Stimulated activated CD4-positive, alpha-beta T cell treated with anti-CD3 and anti-CD28 coated beads, TNF-alpha, amount 100 ng/mL, for 24 hours (primary cell): ENCODE measurements at places on chromosomes 2 and 18.
A peak's percentile ranks its signal among the peaks of the same experiment; 100 is the strongest.

DNA sequence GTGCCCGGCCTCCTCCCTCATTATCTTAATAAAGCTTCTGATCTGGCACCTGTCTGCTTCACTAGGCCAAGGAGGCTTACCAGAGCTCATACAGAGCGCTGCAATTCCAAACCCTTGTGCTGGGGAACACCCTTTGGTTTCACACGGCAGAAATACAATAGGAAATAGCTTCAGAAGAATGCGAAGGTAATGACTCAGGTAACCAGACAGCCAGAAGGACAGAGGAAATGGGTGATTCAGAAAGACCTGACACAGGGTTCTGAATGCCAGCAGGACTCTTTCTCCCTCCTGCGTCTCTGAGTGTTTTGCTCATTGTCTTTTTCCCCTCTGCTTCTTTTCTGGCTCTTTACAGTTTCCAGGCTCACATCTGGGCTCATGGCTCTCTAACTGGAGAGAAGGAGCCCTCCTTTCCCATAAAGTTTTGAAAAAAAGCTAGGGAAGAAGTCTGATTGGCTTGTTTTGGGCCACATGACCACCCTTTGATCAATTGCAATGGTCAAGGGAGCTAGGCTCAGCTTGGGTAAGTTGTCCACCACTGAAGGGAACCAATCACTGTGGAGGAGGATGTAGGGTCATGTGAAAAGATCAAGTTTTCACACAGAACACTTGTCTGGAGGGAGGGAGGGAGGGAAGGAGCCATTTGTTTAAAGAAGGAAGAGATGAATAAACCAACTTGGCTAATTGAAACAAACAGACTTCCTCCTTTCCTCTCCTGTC lies 90.5 kb upstream of the UPP2 start:
- DNase-seq, result no peak

DNA sequence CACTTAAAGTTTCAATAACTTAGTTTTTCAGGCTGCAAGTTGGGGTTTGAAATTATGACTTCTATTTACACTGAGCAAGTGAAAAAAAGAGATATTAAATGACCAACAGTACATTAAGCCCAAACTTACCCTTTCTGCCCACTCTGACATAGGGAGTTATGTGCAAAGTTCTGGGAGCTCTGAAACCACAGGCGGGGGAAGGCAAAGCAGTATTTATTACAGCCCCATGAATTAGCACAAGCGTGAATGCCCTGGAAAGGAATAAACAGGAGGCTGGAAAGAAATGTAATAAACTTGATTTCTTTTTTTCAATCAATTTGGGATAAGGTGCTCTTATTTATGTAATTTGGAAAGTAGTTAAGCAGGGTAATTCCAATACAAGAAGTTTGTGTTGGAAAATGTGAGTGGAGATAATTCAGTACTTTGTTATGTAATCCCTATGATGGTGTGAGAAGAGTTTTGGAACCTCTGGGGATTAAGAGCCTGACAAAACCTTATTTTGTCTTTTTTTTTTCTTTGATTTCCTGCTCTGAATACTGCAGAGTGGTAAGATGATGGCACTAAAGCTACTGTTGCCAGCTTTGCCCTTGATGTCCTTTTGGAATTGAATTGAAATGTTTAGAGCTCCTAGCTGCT lies 351.5 kb downstream of the ARHGAP15 start:
- no peak for DNase-seq

DNA sequence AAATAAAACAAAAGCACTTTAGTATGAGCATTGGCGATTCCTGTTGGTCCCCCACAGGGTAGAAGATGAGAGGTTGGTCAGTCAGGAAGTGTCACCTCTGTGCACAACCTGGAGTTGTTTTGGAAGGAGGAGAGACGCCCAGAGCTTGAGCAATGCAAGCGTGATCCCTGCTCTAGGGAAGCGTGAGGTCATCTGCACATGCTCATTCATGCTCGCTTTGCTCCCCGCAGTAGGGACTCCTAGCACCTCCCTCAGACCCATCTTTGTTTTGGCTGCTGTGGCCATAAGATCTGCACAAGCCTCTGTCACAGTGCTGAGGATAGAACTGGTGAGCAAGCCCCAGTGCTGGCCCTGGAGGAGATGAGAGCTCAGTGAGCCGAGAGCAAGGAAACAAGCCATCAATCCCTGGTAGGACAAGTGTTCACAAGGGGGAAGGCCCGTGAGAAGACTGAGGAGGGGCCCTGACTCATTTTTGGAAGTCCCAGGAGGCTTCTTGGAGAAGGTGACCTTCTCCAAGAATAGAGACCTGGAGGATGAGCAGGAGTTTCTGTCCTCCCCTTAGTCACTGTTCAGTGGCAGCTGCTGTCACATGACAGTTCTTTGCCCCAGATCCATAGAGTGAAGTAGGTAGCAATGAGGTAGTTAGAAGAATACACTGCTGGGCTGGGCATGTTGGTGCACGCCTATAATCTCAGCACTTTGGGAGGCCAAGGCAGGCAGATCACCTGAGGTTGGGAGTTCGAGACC lies 13.3 kb upstream of the ATP8B1 start:
- no peak for DNase-seq

GRCh38 chr18:13973061-13973575 lies 57.8 kb upstream of the MC2R start:
- DNase-seq, result no peak

DNA sequence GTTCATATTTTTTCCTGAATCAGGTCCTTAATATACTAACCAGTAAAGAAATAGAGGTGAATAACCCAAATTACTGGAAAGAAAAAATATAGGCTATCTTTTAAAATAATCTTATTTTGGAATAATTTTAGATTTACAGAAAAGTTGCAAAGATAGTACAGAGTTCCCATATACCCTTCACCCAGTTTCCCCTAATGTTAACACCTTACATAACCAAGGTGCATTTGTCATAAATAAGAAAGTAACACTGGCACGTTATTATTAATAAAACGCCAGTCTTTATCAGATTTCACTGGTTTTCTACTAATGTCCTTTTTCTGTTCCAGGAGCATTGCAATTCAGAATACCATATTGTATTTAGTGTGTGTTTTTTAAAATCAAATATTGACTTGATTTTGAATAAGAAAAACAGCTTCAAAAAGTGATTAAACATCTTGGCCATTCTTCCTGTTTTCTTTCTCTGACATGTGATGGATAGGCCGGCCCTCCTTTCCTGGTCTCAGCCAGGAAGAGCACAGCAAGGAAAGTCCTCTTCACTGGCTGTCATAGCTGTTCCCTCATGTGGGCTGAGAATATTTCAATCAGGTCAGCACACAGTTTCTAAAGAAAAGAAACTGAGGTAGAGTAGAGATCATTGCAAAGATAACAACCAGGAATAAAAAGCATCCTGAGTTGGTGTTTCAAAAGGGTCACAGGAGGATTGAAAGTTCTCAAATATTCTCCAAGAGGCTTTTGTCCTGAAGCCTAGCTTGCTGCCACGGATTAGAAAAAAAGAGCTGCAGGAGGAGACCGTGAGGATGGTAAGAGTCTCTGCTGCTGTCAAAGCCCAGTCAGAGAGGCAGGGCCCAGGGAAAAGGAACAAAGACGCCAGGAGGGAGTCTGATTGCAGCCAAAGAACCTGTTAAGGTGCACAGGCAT lies 79.3 kb upstream of the ARL5A start:
- DNase-seq, result no peak

DNA sequence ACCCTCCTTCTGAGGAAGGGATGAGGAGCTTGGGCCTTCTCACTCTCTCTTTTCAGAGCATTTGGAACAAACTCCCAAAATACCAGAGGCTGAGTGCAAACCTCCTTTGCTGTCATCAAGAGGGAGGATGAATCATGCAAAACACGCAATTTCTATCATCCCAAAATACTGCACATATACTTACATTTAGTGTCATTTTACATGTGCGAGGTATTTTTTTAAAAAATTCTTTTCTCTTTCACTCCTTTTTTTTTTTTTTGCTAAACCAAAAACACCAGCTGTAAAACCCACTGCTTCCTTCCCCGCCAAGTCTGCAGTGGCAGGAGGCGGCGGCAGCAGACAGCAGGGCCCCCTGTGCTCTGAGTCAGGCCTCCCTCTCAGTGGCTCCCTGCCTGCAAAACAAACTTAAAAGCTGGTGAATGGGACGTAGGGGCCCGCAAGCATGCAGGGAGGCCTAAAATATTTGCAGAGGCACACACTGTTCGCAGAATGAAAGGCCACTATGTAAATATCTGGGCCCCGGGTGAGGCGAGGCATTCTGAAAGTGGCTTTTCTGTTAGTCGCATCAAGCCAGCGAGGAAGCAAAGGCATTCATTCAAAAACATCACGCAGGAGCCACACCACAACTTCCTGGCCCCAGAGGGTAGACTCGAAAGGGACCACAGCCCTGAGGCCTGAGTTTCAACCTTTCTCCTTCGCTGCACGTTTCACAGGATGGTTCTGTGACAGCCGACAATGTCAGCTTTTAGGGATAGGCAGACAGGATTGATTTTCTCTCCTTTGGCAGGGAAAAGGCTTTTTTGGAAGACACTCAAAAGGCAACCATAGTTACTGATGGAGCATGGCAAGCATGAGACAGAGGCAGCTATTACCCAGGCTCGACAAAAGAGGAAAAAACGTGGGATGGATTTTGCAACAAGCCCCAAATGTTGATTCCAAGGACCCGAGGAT lies 73.4 kb downstream of the ACTR2 start:
- peak; percentile 61 for DNase-seq

DNA sequence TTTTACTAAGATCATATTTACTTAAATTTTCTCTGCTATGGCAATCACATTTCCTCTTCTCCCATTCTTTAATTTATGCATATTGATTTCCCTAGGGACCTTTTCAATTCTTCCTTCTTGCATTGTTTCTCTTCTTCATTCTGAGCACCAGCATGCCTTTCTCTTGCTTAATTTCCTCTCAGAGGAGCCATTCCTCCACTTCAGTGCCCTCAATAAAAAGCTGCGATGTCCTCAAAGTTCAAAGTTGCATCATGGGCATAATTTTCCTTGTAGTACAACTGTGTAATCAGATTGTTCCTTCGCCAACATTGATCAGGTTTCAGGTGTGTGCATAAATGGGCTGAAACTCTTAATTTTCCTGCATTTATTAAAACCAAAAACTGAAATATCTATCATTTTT lies 21.8 kb upstream of the CD226 start:
- DNase-seq, result no peak

- no peak for DNase-seq
Measured at GRCh38 chr2:149486664-149487063, 100.9 kb downstream of the MMADHC start.

DNA sequence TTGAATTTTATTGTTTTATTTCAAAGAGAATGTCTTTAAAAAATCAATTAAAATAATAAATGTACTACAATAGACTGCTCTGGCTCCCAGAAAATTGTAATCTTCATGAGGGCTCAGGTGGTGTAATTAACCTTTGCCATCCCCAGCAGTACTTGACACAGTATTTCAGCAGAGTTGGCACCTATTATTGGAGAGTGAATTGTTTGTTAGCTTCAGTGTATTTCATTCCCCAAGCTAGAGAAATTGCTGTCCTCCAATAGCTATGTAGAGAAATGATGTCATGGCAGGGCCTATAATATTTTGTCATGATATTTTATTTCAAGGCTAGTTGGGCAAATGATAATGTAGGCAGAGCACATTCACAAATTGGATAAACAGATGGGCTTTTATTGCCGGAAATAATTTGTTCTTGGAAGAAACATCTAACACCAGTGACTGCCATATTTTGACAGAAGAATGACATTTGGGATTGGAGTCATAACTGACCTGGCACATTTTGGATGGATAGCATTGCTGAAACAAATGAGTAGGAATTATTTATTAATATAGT lies 712.0 kb upstream of the NXPH2 start:
- no peak for DNase-seq

GRCh38 chr2:128660836-128661235 lies 342.2 kb upstream of the HS6ST1 start:
- DNase-seq, result no peak

DNA sequence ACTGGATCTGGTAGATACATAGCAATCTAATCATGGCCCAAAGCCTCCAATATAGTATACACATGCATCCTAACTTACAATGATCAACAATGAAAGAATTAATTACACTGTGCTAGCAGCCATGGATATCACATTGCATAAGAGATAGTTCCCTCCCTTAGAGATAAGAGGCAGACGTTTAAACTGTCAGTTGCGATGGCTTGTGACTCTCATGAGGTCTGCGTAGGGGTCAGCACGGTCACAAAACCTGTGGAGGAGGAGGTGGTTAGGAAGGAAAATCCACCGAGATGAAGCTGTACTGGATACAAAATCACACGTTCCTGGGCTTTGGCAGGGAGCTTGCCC lies 800 bp upstream of the RALB start:
- no peak for DNase-seq

DNA sequence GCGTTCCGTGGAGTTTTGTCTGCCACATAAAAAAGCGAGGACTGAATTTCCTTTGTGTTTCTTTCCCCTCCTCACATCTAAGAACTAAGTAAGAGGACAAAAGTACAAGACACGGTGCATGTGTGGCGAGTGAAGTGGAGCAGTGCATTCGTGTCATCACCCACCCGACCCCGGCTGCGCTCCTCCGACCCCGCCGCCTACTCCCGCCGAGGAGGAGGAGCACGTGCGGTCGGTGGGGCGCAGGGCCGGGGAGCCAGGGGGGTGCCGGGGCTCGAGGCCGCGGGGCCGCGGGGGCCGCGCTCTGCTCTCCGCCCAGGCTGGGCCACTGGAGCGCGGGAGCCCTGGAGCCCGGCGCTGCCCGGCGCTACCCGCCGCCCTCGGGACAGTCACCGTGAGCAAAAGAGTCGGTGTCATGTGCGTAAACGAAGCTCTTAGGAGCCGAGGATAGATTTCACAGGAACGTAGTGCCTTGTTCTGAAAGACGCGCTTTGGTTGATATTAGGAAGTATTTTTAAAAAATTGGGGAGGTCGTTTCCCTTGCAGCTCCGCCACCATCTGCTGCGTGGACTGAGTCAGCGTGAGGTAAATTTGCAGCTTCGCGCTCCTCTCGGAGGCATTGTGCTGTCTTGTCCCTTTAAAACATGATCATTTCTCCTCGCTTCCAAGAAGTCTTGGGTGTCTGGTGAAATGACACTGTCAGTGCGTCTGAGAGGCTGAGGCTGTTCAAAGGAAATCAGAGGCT lies 11.0 kb downstream of the TBR1 start:
- no peak for DNase-seq

DNA sequence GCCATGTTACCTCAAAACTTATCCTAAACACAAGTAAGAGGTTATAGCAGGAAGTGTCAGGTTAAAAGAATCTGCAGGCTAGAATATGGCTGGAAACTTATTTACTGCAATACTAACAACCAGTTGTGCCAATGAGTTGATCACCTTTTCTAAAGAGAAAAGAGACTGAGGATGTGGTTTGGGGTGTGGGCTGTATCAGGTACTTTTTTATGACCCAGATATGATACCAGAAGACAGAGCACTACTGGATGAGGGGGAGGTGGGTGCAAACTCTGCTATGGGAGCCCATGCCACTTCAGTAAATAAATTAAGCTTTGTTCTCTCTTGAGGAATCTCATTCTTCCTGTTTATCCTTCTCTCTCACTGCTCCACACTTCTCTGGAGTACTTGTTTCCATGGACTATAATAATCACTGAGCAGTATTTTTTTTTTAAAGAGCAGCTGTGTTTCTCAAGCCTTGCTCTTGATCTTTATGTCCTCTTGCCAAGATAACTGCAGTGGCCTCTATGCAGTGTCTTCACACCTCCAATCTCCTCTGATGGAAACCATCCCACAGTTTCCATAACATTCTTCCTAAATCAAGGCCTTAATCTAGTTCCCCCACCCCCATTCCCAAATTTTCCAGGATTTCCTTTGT lies 51.2 kb upstream of the NOSTRIN start:
- DNase-seq, result no peak

- no peak for DNase-seq
Measured at GRCh38 chr18:21463718-21464117, 136.8 kb downstream of the ESCO1 start.

- peak; percentile 90 for DNase-seq
Measured at GRCh38 chr2:231604685-231605606, 12.3 kb downstream of the TEX44 start.

GRCh38 chr18:41594582-41594981 lies 360.5 kb upstream of the PIK3C3 start:
- DNase-seq, result no peak
